Stimulated activated CD4-positive, alpha-beta T cell treated with anti-CD3 and anti-CD28 coated beads, TNF-alpha, amount 100 ng/mL, for 4 hours (primary cell): ENCODE measurements at places on chromosomes 4 and X.

DNA sequence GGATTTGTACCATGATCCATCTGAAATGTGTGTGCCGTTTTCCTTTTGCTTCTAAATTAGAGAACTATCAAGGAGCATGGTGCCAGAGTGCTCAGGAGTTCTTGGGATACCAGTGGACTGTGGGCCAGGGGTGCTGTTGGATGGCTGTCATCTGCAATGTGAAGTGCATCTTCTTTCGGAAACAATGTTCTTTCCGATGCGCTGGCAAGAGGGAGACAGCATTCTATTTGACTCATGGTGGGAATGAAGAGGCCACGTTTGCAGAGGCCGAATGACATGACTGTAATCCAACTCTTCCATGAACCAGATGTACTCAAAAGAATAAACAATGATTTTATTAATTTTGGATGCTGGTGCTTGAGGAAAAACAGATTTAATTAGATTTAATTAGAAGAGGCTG is 45.5 kb downstream of the SORCS2 start:
- no peak for DNase-seq

DNA sequence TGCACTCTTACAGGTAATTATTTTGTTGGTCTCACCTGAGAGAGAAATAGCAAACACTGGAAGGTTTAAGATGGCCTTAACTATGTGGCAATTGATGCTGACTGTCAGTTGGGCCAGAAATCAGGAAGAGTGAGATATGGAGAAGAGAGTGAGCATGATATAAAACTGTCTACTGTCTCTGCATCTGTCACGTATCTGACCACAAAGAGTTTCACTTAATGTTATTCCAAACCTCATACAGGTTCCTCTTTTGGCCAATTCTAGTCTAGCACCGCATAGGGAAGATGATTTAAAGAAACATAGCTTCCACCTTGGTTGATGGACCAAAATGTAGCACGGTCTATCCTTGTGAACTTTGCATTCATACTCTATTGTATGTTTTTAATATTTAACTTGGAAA is 381.0 kb upstream of the BOD1L1 start:
- no peak for DNase-seq

DNA sequence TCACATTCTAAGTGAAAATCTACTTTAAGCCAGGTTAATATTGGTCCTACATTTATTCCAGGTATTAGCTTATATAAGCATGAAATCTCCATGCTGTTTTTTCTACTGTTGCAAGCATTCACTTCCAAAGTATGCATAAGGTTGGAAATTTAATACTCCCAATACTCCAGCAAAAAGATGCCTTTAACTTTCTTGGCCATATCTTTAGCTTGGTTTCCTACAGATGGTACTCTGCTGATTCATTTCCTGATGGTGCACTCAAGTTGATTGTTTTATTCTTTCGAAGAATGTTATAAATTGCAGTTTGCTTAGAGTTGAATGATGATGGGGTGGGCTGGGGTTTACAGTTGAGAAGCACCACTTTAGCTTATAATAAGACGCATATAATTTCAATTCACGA is 330.2 kb downstream of the PTTG2 start:
- no peak for DNase-seq

DNA sequence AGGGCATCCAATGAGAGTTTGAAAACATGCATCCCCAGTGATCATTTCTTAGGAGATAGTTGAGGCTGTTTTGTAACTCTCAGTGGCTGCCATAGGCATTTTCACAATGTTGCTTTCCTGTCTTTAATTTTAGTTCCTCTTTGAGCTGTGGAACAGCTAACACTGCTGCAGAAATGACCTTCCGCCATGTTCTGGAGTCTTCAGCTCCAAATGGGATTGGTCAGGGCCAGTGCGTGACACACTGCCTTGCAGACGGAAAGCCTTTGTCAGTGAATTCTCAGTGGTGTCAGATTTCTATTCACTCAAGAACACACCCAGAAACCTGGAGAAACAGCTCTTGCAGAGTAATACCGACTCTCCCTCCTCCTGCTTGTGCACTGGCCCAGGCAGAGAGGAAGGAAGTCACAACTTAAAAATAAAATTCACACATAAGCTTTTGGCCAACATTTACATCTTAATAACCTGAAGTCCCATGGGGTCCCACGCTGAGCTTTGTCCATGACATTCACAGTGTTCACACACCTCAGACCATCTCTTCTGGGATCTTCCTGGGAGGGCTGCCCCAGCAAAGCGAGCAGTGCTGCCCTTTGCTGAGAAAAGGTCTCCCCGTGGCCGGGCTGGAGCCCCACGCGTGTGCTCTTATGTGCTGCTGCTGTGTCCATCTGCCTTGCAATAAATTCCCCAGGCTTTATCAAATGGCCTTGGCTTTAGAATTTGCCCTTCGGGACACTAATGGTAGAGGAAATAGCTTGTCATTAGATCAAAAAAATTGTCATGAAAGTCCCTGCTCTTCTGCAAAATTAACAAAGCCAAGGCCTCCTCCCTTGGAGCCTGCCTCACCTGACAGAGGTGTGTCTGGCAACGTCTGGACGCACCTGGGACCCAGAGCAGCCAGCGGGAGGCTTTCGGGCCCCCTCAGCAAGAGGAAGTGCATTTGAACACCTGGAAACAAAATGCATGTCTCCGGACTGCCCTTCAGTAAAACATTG is 126.8 kb downstream of the IRF2 start:
- DNase-seq = no peak

DNA sequence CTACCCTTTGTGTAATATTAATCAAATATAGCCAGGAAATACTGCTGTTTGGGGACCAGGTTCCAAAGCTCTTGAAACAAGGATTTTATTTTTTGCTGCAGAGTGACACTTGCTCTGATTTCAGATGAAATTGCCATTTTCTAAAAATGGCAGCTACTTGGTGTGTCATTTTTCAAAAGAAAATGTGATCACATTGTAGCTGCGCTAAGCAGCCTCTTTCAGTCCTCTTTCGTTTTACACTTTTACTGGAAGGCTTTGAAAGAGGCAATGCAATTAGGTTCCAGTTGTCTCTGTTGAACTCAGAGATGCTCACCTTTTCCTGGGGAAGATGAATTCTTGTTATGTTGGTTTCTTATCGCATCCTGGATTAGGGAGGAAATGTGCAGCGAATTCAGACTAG is 85.1 kb downstream of the CT47B1 start:
- DNase-seq = no peak

- peak; percentile 1 for DNase-seq
These were observed at the start of gene ETNPPL for GRCh38 chr4:108762559-108763225. ETNPPL (minus strand) TSS chr4:108763053; CDS start chr4:108762898, 155 bp downstream.

GRCh38 chr4:99654361-99654761 is 3.3 kb downstream of the C4orf54 start:
- DNase-seq = no peak

DNA sequence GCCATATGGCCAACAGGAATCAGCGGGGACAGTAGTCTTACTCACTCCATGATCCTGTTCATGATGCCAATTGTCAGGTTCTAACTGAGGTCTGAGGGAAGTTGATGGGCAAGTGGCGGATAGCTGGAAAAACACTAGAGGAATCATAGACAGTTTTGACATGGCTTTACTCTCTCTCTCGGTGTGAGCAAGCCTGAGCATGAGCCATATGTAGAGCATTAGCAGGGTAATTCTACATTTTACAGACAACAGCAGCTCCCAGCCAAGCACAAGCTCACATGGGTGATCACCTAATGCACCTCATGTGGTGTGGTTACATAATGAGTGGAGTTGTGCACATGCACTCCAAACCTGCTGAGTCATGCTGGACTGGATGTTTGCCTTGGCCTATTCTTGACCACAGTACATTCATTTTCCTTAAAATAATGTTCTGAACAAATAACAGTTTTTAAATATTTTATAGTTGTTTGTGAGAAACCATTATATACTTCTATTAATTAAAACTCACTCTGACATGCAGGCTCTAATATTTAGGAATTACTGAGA is 429.2 kb downstream of the GPAT3 start:
- no peak for DNase-seq

DNA sequence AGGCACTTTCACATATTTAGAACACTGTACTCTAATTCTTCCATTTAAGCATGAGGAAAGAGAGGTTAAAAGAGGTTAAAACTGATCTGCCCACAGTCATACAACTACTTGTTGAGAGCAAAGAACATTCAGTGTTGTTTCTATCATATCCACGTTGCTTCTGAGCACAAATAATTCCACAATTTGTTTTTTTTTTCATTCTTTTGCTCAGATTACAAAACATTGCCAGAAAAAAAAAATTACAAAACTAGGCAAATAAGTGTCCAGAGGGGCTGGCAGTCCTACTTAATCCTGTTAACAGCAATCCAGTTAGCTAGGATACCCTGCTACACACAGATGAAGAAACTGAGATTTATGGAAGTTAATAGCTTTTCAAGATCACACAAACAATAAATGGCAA is 6.3 kb upstream of the USP53 start:
- DNase-seq = no peak
